ENCODE measurements at places on chromosomes 7 and 10. TPM values are rescaled to one million over a fixed set of nuclear protein-coding genes. Genes with fewer than 3 reads are reported as not detected.

Gene PHTF2
- total RNA-seq: 14.5 TPM

Gene MYL10
- not detected for total RNA-seq

Gene WDFY4
- total RNA-seq: 10.1 TPM

Gene CAMK1D
- 16.5 TPM for total RNA-seq

Gene LRRC61
- total RNA-seq: 3.9 TPM

Gene PPIF
- total RNA-seq: 181 TPM

Gene SH2D4B
- 0.35 TPM for total RNA-seq

Gene CHAT
- not detected for total RNA-seq

Gene MET
- total RNA-seq: 18.4 TPM

Gene KCNH2
- 0.32 TPM for total RNA-seq

Gene ANKRD30A
- 3.5 TPM for total RNA-seq

Gene TCERG1L
- not detected for total RNA-seq

Gene CNPY4
- total RNA-seq: 9.2 TPM

Gene TBL2
- total RNA-seq: 36.9 TPM

Gene SLC29A4
- 38.2 TPM for total RNA-seq

Gene SRI
- 118 TPM for total RNA-seq

Gene RBM48
- total RNA-seq: 8.0 TPM

Gene IKZF1
- 22.0 TPM for total RNA-seq

Gene IFIT1B
- total RNA-seq: not detected

Gene FAM25C
- not detected for total RNA-seq

Gene OR13A1
- total RNA-seq: not detected

Gene CPA1
- total RNA-seq: 4.0 TPM

Gene OR2F2
- total RNA-seq: not detected

Gene FBXL13
- 0.55 TPM for total RNA-seq

Gene PTF1A
- not detected for total RNA-seq

Gene FZD8
- total RNA-seq: 13.0 TPM

Gene SGMS1
- total RNA-seq: 37.2 TPM

Gene SH2B2
- total RNA-seq: 8.9 TPM

Gene GPR15LG
- total RNA-seq: not detected

Gene CFAP58
- total RNA-seq: 0.64 TPM

Gene VTI1A
- 36.1 TPM for total RNA-seq

Gene TSPAN33
- total RNA-seq: 9.7 TPM

Gene WNT8B
- total RNA-seq: not detected

Gene PARP12
- total RNA-seq: 43.8 TPM

Gene CALHM2
- total RNA-seq: 40.3 TPM

Gene CYCS
- total RNA-seq: 107 TPM

Gene PWWP2B
- total RNA-seq: 30.4 TPM

Gene HNRNPF
- total RNA-seq: 184 TPM

Gene TAS2R41
- total RNA-seq: not detected

Gene PLAC9
- 94.2 TPM for total RNA-seq

Gene EPHB6
- 6.3 TPM for total RNA-seq

Gene CLRN3
- 0.29 TPM for total RNA-seq

Gene CRYGN
- 1.5 TPM for total RNA-seq

Gene KNDC1
- 0.13 TPM for total RNA-seq

Gene NEURL1
- 0.13 TPM for total RNA-seq

Gene FKBP6
- not detected for total RNA-seq

Gene NPTX2
- total RNA-seq: 23.8 TPM

Gene HYAL4
- not detected for total RNA-seq

Gene VGF
- 0.22 TPM for total RNA-seq

Measured in mesenteric fat pad (tissue), 1 donor.